ENCODE measurements at places on chromosomes 4 and X. TPM values are rescaled to one million over a fixed set of nuclear protein-coding genes. Genes with fewer than 3 reads are reported as not detected.

- H3K4me3 ChIP-seq = no peak overlapping the region
- no peaks in the 10 kb centered on the region for H3K36me3 ChIP-seq
- DNase-seq = no peak
- H3K27ac ChIP-seq = no peak overlapping the region
Observed at GRCh38 chr4:26471890-26472289, 18.4 kb downstream of the CCKAR start.

- H3K4me3 ChIP-seq = no peak overlapping the region
- no peaks in the 10 kb centered on the region for H3K36me3 ChIP-seq
- H3K27me3 ChIP-seq = no peaks in the 10 kb centered on the region
- peaks cover 12% of the 10 kb centered on the region for H3K4me1 ChIP-seq
Observed at GRCh38 chr4:137626942-137627738, 94.8 kb upstream of the PCDH18 start.

GRCh38 chr4:168852933-168853713 is 156.9 kb downstream of the CBR4 start:
- H3K4me1 ChIP-seq = no peaks in the 10 kb centered on the region
- H3K27ac ChIP-seq = no peak overlapping the region
- no peaks in the 10 kb centered on the region for H3K27me3 ChIP-seq
- H3K36me3 ChIP-seq = no peaks in the 10 kb centered on the region
- no peak overlapping the region for H3K4me3 ChIP-seq

GRCh38 chrX:13857804-13858203 is 40.9 kb upstream of the GPM6B start:
- H3K4me1 ChIP-seq = no peaks in the 10 kb centered on the region
- peaks cover 10% of the 10 kb centered on the region for H3K27me3 ChIP-seq
- no peak overlapping the region for H3K27ac ChIP-seq

SOX3 gene
- total RNA-seq = not detected

Measured in PC-3 (cell line).